ENCODE measurements at places on chromosomes 5 and 9.

- H3K36me3 ChIP-seq: no peaks in the 10 kb centered on the region
- no peaks in the 10 kb centered on the region for H3K4me1 ChIP-seq
- H3K27me3 ChIP-seq: no peaks in the 10 kb centered on the region
- H3K4me3 ChIP-seq: no peak overlapping the region
Measured at GRCh38 chr5:8943301-8943700, 602.6 kb downstream of the SEMA5A start.

- H3K4me3 ChIP-seq: no peak overlapping the region
- no peak for DNase-seq
- H3K4me1 ChIP-seq: peaks cover 4% of the 10 kb centered on the region
- H3K27ac ChIP-seq: no peak overlapping the region
Measured at GRCh38 chr9:100087218-100087617, 11.6 kb downstream of the ERP44 start.

DNA sequence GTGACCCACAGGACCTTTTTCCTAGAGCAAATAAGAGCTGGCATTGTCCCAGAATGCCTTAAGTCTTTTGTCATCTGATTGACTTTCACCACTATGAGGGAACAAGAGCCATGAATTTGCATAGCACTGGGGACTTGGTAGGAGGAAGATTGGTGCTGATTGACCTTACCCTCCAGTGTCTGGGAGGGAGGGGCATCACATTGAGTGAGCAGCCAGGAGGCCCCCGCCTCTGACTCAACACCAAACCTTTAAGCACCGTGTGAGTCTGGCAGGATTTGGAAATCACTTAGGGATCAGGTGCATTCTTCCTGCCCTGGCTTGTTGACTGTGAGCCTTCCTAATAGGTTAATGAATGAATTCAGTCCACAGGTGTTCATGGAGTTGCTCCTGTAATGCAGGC lies 40.7 kb downstream of the WNK2 start:
- peak; percentile 29 for DNase-seq
- no peaks in the 10 kb centered on the region for H3K36me3 ChIP-seq
- no peak overlapping the region for H3K27ac ChIP-seq
- no peak overlapping the region for H3K4me3 ChIP-seq
- peaks cover 15% of the 10 kb centered on the region for H3K4me1 ChIP-seq

GRCh38 chr5:97245386-97245785 lies 62.3 kb upstream of the RIOK2 start:
- H3K27ac ChIP-seq: no peak overlapping the region
- no peak for DNase-seq
- no peak overlapping the region for H3K4me3 ChIP-seq
- no peaks in the 10 kb centered on the region for H3K4me1 ChIP-seq

DNA sequence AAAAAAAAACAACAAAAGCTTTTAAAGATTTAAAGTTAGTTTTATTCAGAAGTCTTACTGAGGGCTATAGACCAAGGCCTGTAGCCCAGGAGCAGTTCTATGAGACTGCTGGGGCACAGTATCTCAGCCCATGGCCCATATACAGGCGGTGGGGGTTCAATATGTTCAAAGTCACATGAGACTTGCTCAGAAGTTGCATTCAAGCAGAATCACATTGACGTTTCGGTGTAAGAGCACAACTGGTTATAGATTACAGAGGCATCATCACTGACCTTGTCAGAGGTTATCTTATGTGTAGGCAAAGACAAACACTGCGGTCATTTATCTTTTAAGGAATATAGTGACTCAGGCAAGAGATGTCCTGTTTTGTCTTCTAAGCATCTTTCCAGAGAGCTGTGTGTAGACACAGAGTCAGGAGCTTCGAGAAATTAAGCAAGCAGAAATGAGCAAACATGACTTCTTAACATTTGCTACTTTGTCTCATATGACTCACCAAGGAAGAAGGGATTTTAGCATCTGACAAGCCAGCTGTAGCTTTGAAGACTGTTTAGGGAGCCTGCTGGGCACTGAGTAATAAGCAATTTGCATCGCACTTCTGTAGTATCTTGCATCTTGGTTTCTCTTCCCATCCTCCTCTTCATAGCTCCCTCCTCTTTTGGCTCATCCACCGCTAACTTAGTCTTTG lies 12.9 kb upstream of the F2RL1 start:
- H3K4me3 ChIP-seq: peak overlapping the region; percentile 32
- DNase-seq: no peak
- H3K36me3 ChIP-seq: 0 out of 2 replicates have a peak, but pooled peaks cover under 1% of the 10 kb centered on the region
- no peak overlapping the region for H3K27ac ChIP-seq

DNA sequence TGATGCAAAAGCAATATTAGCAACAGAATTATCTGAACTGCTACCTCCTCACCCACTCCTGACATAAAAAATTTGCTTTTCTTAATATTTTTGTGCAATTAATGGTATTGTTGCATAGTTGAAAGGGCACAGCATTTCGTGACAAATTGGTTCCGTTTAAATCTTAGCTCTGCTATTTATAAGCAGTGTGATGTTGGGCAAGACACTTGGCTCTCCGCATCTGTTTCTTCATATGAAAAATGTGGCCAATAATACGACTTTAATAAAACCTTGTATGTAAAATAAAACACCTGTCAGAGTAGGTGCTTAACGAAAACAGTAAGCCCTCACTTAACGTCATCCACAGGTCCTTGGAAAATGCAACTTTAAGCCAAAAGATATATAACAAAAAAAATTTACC lies 4.2 kb downstream of the TMEM167A start:
- no peaks in the 10 kb centered on the region for H3K36me3 ChIP-seq
- no peaks in the 10 kb centered on the region for H3K4me1 ChIP-seq
- no peak overlapping the region for H3K4me3 ChIP-seq
- H3K27me3 ChIP-seq: no peaks in the 10 kb centered on the region
- DNase-seq: no peak
- H3K27ac ChIP-seq: no peak overlapping the region

DNA sequence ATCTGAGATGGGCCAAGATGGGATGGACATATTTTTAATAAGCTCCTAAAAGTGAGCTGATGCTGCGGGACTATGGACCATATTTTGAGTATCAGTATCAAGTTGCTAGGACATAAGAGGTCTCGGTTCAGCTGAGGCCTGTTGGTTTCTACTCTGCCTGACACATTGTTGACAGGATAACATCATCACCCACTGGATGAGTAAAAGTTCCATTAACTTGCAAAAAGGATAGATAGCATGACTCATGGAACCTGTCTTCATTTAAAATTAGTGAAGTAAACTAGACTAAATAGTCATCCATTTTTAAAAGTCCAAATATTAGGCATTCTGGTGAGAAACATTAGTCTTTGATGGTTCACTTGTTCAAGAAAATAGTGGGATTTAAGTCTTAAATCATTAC lies 33.3 kb downstream of the PARP8 start:
- no peak overlapping the region for H3K4me3 ChIP-seq
- no peak overlapping the region for H3K27ac ChIP-seq
- H3K4me1 ChIP-seq: no peaks in the 10 kb centered on the region
- no peaks in the 10 kb centered on the region for H3K36me3 ChIP-seq
- no peak for DNase-seq

DNA sequence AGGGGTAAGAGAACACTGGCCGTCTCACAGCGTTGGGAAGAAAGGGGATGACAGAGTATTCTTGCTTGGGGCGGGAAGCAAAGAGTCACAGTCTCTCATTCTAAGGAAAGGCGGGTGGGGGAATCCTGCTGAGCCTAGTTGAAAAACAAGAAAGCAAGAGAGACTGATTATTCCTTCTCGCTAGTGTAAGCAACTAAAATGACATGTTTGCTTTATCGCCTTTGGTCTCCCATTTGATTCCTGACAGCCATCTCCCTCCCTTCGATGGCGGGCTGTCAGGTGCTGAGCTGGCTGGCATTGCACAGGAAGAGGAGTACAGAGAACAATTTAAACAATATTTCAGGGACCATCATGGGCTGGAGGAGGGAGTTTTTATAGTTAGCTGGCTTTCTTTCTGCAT lies 331.3 kb downstream of the ASTN2 start:
- H3K36me3 ChIP-seq: no peaks in the 10 kb centered on the region
- no peaks in the 10 kb centered on the region for H3K27me3 ChIP-seq
- H3K4me1 ChIP-seq: peaks cover 13% of the 10 kb centered on the region
- H3K27ac ChIP-seq: no peak overlapping the region

DNA sequence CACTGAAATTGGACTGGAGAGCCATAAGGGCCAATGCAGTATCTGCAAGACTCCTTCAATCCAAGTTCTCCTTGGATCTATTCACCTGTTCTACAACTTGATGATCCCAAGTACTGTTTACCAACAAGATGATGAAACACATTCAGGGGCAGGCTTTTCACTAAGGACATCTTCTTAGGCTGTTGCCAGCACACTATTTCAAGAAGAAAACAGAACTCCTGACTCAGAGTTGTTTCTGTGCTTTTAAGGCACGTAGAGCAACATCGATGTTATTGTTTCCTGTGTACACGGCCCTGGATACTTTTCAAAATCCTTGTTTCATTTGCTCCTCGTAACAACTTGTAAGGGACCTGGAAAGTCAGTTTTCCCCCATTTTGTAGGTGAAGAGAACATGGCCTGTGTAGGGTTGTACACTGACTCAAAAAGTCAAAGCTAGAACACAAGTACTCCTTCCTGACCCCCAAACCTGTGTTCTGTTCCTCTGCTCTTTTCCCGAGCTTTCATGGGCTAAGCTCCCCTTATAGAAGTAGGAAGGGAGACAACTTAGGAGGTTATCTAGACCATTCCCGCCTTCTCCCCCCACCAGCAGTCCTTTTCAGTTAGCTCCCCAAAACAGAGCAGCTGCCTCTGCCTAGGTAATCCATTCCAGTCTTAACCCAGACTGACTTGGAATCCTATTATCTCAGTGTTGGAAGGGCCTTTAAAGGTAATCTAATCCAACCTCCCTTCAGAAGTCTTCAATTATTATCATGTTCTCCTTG lies 5.2 kb upstream of the MGAT1 start:
- no peaks in the 10 kb centered on the region for H3K36me3 ChIP-seq
- peaks cover 14% of the 10 kb centered on the region for H3K4me1 ChIP-seq
- no peaks in the 10 kb centered on the region for H3K27me3 ChIP-seq

DNA sequence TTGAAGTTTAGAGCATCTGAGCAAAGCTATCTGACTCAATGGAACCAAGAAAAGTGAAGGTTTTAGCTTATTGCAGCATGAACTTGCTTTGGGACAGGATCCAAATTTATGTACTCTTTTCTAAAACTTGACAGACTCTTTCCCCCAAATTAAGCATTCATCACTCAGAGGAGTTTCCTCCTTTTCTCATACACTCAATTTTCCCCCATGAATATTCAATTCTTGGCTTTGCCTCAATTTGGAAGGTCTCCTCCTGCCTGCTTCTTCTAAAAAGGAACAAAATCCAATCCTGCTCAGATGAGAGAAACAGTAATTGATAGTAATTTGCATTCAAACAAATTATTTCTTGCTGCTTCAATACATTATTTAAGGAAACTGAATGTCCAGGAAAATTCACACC lies 5.0 kb downstream of the ACTL7A start:
- H3K27ac ChIP-seq: no peak overlapping the region
- no peak overlapping the region for H3K4me3 ChIP-seq
- DNase-seq: no peak
- no peaks in the 10 kb centered on the region for H3K27me3 ChIP-seq
- no peaks in the 10 kb centered on the region for H3K4me1 ChIP-seq
- peaks cover 6% of the 10 kb centered on the region for H3K36me3 ChIP-seq

- no peaks in the 10 kb centered on the region for H3K4me1 ChIP-seq
- no peak overlapping the region for H3K4me3 ChIP-seq
- no peak for DNase-seq
- no peaks in the 10 kb centered on the region for H3K36me3 ChIP-seq
- H3K27me3 ChIP-seq: no peaks in the 10 kb centered on the region
- H3K27ac ChIP-seq: no peak overlapping the region
Measured at GRCh38 chr5:159003045-159004030, 96.4 kb downstream of the EBF1 start.

DNA sequence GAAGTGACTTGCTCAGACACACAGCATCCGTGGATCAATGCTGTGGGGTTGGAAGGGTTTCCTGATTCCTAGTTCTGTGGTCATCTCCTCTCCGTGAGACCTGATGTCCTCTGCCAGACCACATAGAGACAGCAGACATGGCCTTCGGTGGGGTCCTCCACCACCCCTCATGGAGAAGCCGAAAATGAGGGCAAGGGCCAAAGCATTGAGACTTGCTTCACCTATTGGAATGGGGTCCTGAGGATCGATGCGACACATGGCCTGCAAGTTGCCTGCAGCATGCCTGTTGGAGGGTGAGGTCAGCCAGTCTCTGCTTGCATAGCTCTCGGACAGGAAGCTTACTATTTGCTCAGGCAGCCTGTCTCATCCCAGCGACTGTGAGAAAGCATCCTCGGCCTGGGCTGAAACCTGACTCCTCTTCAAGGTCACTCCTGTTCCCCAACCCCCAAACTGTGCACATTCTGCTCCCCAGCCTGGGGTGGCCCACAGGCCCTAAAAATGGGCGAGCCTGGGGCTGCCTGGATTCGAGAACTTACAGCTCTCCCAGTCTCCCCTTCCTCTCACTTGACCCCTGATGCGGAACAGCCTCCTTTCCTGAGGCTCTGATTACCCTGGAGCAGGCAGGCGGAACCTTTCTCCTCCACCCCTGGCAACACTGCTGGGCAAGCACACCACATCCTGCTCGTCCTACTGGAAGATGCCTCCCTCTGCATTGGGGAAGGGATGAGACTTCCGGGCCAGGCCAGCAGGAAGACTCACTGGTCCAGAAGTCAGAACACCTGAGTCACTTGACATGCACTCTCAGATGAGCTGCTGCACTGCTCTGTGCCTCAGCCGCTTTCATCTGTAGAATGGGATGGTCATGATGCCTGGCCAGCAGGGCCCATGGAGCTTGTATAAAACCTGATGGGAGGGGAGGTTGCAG lies 186.9 kb downstream of the RGS3 start:
- no peak overlapping the region for H3K4me3 ChIP-seq
- DNase-seq: no peak
- peaks cover 16% of the 10 kb centered on the region for H3K4me1 ChIP-seq
- no peaks in the 10 kb centered on the region for H3K36me3 ChIP-seq

- H3K36me3 ChIP-seq: no peaks in the 10 kb centered on the region
- DNase-seq: peak; percentile 78
- H3K4me3 ChIP-seq: no peak overlapping the region
- H3K4me1 ChIP-seq: no peaks in the 10 kb centered on the region
- H3K27me3 ChIP-seq: no peaks in the 10 kb centered on the region
Measured at GRCh38 chr5:36619012-36619635, 12.7 kb downstream of the SLC1A3 start.

- no peaks in the 10 kb centered on the region for H3K27me3 ChIP-seq
- H3K27ac ChIP-seq: no peak overlapping the region
- no peaks in the 10 kb centered on the region for H3K36me3 ChIP-seq
- no peaks in the 10 kb centered on the region for H3K4me1 ChIP-seq
Measured at GRCh38 chr9:74414325-74414724, 82.8 kb upstream of the RORB start.

DNA sequence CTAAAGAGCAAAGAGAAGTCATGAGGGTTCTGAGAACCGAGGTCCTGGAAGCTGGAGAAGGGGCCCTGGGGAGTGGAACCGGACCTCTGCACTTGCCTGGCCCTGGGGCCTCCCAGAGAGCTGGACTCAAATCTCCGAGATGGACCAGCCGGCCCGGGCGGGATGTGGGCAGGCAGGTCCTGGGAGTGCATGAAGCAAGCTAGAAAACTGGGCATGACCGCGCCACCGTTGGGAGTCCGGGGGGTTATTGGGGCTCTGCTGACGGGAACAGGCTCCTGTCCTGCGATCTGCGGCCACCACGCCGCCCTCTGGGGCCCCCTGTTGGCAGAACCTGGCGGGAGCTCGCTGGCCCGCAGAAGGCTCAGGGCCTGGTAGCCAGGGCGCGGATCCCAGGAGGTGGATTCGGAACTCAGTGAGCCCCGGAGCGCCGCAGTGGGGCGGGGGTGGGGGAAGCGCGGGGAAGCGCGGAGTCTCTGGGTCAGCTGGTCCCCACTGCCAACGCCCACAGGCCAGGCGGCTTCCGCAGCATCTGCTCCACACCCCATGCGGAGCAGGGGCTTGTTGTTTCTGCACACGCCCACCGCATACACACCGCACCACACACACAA lies 150.6 kb downstream of the ERCC6L2 start:
- peak; percentile 89 for DNase-seq
- H3K4me1 ChIP-seq: peaks cover 18% of the 10 kb centered on the region
- H3K4me3 ChIP-seq: peak overlapping the region; percentile 44
- H3K27ac ChIP-seq: no peak overlapping the region

Measured in H1 (cell line).